ENCODE measurements at places on chromosomes 11 and 22.

DNA sequence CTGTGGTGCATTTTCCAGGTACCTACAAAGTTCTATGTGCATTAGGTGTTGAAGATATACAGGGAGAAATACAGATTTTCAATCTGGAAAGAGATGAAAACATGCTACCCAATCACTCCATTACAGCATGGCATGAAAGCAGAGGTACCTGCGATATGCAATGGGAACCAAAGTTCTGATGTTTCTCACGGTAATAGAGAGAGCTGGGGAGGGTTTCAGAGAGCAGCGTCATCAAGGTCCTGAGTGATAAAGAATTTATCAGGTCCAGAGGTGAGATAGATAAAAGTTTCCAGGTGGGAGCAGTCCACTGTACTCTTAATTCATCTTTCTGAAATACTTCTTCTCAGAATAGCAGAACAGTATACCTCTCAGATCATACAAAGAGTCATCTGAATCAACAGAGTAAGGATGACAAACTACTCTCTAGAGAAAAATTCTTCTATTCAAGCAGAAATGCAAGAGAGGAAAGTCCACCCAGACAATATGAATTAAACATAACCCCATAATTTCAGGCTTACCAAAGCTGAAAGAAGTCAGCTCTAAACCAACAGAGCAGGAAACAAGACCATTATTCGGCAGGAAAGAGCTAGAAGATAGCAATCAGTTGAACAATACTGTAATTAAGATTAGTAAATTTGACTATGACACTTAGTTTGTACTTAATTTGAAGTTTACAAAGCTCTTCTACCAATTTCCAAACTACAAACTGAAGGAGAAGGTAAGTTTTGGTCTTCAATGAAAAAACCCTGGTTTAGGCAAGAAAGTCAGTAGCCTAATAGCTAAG lies 12.8 kb downstream of the CTSC start:
- no peak for DNase-seq

- no peak for DNase-seq
Observed at GRCh38 chr11:70317581-70318305, 47.3 kb downstream of the PPFIA1 start.

GRCh38 chr11:78539506-78539905 lies 35.2 kb downstream of the NARS2 start:
- DNase-seq: no peak

GRCh38 chr11:28618416-28618815 lies 510.2 kb downstream of the METTL15 start:
- DNase-seq: no peak

- no peak for DNase-seq
Observed at GRCh38 chr11:78943841-78944240, 369.2 kb upstream of the NARS2 start.

GRCh38 chr11:70050243-70050642 lies 27.9 kb upstream of the ANO1 start:
- DNase-seq: no peak

- no peak for DNase-seq
Observed at GRCh38 chr11:67384851-67385366, 6.9 kb upstream of the RAD9A start.

- DNase-seq: no peak
Observed at GRCh38 chr11:10588904-10589303, 20.4 kb upstream of the LYVE1 start.

GRCh38 chr11:75421035-75421602 lies 11.9 kb downstream of the KLHL35 start:
- DNase-seq: no peak

DNA sequence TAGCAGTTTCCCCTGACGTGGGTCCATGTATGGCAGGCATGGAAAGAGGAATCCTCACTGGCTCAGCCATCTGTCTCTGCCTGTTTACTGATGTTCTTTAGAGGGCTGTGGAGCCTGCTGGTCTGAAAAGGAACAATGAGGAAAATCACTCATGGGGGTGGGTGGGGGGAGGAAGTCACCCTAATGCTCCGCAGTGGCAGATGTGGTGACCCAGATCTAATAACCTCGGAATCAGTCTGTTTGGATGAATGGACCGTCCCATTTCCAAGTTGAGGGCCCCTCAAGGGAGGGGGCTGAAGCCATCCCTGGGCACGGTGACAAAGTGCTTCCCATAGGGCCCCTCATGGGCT lies 4.4 kb downstream of the BCR start:
- DNase-seq: no peak

DNA sequence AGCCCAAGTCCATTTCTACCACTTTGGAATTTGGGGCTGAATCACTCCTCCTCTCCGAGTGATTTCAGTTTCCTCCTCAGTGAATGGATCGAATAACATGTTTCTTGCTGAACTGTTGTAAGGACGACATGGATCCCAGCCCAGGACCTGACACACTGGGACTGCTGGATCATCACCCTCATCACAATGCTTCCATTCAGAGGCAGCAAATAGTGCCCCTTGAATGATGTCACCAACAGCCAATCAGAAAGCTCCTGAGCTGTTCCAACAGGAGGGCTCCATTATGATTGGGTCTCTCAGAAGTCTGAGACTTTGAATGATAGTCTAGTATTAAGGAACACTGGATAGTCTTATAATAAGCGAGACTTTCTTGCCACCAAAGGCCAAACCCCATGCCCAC lies 158.9 kb downstream of the MYO18B start:
- DNase-seq: no peak

DNA sequence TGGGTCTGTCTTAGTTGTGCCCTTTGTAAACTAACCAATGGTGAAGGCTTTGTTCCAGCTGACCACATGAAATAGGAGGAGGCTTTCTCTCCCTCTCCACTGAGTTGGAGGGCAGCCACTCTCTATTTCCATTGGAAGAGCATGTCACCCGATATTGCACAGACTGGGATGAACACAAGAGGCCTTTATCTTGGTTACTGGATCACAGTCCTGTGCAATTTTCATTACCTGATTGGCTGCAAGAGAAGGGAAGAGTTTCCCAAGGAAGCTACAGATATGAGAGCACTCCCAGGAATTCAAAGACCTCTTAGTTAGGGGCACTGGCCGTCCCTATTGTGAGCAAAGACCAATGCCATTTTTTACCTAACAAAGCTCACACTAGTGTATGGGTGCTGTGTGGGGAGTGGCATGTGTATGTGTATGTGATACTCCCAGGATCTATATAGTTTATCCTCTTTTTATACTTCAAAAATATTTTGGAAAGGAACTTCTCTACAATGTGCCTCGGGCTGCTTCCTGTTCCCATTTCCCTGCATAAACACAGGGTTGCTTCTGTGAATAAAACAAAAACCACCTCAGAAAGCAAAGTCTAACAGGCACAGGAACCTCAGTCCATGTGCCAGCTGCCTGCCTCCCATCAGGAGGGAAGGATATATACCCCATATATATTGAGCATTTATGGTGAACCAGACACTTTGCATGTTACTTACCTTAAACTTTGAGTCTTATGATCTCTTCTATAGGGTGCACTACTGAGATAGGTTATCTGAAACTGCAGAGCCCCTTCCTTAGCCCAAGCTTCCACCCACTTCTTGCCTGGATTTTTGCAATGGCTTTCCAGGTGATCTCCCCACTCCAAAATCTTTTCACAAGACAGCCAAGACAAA lies 126.5 kb downstream of the RASSF10 start:
- DNase-seq: no peak

- DNase-seq: no peak
Observed at GRCh38 chr11:96412761-96413381, 23.1 kb downstream of the JRKL start.

DNA sequence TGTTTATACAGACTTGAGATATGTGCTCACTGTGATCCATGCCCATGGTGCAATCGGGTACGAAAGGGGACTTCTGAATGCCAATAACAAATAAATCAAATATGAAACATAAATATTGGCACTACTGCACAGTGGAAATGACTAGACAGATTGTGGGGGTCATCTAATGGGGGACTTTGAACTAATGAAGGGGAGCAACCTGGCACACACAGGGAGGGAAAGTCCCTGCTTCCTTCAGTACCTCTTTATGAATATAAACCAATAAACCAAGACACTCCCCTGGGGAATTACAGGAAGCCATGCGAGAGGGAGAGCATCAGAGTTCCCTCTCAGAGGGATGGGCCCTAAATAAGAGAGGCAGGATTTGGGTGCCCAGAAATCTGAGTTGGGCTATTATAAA lies 21.1 kb downstream of the MIF start:
- no peak for DNase-seq

GRCh38 chr11:81237139-81237538 lies 1496.5 kb downstream of the FAM181B start:
- peak; percentile 53 for DNase-seq

GRCh38 chr11:134654161-134654915 lies 242.3 kb upstream of the B3GAT1 start:
- DNase-seq: no peak

DNA sequence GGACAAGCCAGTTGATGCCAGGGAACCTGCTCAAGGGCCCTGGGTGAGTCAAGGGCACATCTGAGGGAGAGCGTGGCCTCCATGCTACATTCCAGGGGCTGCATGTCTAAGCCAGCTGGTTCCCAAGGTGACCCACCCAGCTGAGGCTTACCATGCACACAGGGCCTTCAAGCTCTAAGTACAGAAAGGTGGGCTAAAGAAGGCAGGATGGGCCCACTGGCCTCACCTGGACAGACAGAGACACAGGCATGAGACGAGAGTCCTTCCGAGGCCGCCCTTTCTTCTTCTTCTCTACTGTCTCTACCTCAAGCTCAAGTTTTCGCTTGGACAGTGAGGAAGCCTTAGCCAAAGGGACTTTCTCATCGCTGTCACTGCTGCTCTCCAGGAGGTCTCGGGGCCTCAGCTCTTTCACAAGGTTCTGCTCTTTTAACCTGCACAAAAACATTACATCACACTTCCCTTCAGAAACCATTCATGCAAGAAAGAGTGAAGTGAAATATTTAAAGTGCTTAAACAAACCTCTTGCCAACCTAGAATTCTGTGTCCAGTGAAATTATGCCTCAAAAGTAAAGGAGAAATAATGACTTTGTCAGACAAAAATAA lies 69.9 kb downstream of the HIRA start:
- DNase-seq: no peak

DNA sequence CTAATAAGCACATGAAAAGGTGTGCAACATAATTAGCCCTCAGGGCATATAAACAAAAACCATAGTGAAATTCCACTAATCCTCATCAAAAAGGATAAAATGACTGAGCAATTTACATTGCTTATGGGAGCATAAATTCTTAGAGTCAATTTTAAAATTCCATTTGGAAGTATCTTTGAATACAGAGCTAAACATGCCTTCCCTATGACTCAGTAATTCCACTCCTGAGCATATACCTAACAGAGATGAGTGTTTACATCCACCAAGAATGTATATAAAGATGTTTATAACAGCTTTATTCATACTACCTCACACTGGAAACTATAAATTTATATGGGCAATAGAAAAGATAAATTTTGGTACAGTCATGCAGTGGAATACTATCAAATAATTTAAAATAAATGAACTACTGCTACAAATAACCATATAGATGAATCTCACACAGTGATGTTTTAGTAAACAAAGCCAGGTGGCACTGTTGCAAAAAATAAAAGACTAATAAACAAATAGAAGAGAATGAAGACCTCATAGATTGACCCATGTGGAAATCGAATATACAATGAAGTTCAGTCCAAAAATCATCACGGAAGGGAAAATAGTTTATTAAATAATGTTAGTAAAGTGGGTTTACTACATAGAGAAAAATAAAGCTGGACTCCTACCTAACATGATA lies 8.2 kb upstream of the OR2D2 start:
- no peak for DNase-seq

DNA sequence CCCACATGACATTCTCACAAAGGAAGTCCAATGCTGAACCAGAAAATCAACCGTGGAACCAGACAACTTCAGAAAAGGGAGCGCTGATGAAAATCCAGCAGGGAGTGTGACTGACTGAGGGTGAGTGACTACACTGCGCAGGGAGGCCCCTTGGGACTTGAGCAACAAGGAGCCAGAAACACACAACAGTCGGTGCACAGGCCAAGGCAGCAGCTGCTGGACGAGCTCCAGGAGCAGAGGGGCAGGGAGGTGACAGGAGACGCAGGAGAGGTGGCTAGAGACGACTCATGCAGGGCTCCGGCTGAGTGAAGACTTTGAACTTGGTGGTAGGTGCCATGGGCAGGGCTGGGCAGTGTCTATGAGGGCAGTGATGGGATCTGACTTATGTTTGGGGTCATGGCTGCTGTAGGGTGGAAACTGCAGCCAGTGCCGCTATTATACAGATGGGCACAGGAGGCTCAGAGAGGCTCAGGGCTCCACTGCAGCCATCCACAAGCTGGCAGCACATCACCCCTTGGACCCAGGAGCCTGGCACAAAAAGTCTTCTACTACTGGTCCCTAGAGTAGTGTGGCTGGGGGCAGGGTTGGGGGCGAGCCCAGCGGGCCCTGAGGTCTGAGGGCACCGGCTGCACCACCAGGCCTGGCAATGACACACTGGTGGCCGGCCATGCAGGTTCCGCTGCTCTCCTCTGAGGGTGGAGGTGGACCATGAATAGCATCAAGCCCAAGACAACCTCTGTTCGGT lies 10.3 kb upstream of the FADD start:
- no peak for DNase-seq

GRCh38 chr11:126282736-126283591 lies at the start of gene TIRAP:
Gene TIRAP (plus strand): TSS chr11:126283093. CDS start chr11:126290895, 7,802 bp downstream.
- DNase-seq: no peak

- no peak for DNase-seq
Observed at GRCh38 chr11:60634126-60634525, 65.3 kb upstream of the MS4A8 start.

DNA sequence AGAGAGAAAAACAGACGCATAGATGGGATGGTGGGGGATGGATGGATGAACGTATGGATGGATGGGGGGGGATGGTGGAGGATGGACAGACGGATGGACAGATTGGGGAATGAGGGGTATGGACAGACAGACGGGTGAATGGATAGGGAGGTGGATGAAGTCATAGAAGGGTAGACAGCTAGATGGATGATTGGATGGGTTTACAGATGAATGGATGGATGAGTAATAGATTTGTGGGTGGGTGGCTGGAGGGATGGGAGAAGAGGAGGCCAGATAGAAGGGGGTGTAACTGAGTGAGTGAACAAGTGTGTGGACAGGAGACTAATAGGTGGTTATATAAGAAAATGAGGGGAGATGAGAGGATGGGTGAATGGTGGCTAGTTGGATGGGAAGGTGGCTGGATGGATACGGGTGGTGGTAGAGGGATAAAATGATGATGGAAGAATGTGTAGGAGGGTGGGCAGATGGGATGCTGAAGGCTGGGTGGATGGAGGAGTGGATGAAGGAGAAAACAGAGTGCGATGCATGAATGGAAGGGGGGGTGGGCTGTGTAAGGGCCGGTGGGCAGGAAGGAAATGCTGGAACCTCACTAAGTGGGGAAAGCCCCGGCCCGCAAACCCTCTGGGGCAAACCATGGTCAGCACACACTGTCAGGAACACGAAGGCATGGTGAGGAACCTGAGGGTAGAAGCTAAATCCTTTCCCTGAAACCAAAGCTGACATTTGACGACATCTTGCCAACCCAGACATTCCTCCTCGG lies 21.6 kb downstream of the ARVCF start:
- DNase-seq: no peak

DNA sequence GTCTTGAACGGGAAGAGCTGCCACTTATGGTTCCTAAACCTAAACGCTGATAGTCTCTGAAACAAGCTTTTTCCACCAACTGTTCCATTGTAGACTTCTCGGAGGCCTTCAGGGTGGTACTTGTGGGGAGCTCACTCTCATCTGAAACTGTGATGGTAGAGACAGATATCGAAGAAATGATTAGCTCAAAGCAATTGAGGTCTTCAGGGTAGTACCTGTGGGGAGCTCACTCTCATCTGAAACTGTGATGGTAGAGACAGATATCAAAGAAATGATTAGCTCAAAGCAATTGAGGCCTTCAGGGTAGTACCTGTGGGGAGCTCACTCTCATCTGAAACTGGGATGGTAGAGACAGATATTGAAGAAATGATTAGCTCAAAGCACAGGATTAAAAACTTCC lies 175.7 kb downstream of the SWAP70 start:
- DNase-seq: no peak
